Renal cortical epithelial cell (primary cell): ENCODE measurements at places on chromosomes 3 and 15. TPM values are rescaled to one million over a fixed set of nuclear protein-coding genes. Genes with fewer than 3 reads are reported as not detected.

GOLGA8G gene
- 0.05 TPM in 1 of 2 replicates, not detected in the other for total RNA-seq

DNA sequence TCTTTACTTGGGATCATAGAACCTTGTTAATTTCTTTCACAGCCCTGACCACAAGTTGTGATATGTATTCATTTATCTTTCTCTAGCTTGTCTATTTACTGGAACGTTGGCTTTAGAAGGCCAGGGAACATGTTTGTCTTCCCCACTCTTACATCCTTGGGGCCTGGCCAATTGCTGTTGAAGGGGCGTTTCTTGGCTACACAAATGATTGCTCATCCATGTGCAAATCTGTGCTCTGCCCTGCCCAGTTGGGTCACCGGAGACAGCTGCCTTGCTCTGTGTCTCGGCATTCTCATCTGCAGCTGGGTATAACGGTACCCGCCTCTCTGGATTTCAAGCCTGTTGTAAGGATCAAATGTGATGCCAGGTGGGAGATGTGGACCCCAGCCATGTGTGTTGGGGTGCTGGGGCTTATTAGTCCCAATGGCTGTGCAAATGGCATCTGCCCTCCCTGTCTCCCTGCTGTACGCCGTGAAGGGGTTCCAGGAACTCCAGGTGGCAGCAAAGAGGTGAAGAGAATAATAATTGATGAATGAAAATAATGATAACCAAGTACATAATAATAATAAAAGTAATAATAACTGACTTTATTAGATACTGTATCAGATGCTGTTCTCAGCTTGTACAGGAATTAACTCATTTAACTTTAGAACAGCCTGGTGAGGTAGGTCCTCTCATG, 24.0 kb upstream of the TLE3 start:
- DNase-seq = peak; percentile 65

GRCh38 chr3:97360804-97361203, 403.8 kb upstream of the ARL6 start:
- DNase-seq = no peak

GRCh38 chr15:39128746-39129145, 452.1 kb upstream of the THBS1 start:
- DNase-seq = peak; percentile 42

DNA sequence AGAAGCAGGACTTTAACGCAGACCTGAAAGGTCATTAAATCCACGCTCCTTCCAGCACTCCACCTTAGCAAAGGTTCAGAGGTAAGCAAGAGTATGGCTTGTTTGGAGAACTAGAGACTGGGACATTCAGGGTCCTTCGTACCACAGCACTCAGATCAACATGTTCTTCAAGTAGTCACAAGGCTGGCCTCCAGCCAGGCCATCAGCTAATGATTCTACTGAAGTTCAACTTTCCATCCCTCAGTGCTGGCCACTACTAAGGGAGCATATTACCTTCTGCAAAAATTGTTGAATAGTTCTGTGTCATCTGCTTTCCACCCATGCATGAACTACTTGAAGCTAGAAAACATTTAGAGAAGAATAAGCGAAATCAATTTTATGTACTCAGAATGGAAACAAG, 17.6 kb downstream of the CD200R1L start:
- DNase-seq = peak; percentile 51

GRCh38 chr15:89450076-89451006, 46.0 kb downstream of the RHCG start:
- no peak for DNase-seq
